ENCODE measurements at places on chromosomes 11 and 22.

DNA sequence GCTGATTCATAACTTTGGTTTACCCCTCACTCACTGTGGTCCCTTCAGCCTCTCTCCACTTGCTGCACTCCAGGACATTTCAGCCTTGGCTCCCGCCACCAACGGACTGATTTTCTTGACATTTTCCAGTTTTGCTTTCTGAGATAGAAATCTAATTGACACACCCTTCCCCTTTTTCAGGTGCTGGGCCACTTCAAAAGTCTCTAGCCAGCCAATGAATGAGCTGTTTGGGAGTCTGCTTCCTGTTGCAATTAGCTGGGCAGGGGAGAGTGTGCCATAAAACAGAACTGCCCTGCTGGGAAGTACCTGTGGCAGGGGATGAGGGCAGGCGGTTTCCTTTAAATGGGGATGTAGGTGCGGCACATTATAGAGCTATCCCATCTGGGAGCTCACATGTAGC, 21.1 kb upstream of the PLET1 start:
- no peak for DNase-seq

DNA sequence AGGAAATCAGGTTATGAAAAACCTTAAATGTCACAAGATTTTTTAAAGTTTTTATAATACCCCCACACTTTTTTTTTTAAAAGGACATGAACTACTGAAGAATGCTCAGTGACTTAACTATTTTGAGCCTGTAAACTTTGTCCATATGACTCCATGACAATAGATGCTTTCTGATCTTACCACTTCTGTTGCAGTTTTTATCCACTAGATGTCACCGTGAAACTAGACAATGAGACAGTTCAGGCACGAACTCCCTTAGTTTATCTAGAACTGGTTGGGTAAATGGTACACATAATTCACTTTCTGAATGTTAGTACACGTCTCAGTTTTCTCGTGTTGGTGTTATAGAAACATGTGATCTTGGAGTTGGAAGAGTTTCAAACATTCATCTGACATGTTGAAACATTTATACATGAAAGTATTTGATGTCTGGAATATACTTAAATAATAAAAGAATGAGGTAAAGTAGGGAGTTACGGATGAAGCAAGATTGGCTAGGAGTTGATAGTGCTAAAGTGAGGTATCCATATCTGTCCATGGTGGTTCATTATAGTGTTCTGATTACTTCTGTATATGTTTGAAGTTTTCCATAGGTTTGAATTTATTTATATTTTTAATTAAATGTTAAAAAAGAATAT, 8.1 kb downstream of the CCDC15 start:
- no peak for DNase-seq

DNA sequence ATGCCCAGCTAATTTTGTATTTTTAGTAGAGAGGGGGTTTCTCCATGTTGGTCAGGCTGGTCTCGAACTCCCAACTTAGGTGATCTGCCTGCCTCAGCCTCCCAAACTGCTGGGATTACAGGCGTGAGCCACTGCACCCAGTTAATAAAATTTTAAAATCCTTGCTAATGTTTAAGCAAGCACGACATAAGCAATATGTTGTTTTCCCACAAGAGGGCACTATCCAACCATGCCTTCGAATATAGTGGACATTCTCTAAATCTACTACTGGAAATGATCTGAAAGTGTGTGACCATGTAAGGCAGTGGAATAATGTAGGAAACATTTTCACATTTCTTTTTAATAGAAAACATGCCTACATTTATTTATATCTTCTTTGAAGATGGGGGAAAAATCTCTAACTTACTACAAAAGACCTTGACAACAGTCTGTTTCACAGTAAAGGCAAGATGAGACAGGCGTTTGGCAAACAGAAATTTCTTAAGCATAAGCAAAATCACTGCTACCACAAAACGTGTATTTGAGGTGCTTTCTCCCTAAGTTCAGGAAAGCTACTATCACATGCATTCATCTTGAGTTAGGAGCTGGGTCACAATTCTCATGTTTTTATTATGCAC, 38.2 kb downstream of the PITPNB start:
- DNase-seq = no peak

DNA sequence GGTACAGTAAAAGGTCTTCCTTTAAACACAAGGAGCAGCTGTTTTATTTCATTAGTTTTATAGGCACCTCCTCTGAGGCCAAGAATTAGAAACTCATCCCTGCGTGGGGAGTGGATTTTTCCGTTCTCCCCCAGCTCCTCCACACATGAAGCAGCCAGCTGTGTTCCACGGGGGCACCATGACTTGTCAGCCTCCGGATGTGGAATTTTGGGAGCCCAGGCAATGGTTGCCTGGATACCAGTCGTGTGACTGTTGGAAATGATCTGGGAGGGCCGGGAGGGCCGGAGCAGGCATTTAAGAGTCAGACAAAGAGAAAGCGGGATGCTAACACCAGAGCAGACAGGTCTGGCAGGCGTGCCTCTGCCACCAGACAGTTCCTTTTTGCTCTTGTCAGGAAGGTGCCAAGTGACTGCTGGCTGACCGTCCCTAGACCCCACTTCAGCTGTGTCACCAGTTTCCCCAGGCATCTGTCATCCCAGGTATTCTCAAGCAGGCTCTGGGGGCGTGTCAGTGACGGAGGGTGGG, 15.9 kb upstream of the CDC42EP2 start:
- DNase-seq = no peak

GRCh38 chr11:75899806-75900205, 84.8 kb downstream of the UVRAG start:
- no peak for DNase-seq

DNA sequence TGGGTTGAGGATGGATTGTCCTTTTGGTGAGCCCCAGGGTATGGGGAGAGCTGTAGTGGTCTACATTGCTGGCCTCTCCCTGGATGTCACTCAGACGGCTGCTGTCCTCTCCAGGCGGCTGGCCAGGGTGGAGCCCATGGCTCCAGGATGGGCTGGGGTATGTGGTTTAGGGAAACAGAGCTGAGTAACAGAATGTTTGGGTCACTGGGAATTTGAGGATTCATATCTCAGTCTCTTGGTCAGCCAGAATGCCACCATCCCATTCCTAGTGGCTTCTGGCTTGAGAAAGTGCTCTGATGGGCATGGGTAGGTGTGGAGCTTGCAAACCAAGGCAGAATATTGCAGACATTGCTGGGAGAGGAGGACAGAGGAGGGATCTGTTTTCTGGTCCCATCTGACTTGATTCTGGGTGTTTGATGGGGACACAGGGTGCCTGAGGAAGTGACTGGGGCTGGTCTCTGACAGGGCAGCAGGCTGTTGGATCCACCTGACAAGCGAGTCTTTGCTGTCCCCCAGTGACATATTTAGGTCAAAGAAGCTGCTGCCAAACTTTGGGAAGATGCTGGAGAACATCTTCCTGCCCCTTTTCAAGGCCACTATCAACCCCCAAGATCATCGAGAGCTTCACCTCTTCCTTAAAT, 41.4 kb downstream of the AMPD3 start:
- DNase-seq = no peak

DNA sequence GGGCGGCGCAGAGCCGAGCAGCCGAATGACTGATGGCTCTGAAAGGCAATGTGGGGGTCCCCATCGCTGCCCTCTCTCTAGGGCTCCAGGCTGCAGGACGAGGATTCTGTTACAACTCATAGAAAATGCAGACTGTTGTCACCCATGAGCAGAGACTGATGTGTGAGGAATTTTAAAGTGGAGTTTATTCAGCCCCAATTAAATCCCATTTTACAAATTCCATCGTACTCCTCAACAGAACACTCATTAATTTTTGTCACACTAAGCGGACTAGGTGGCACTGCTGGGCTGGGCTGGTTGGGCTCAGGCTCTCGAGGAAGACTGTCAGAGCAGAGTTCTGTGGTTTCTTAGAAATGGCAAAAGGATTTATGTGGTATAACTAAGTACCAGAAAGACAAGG, 102.6 kb upstream of the SPON1 start:
- DNase-seq = no peak

- no peak for DNase-seq
Measured at GRCh38 chr11:128479144-128479543, 108.2 kb downstream of the ETS1 start.
